ENCODE measurements at places on chromosomes 2 and 18.

- peak; percentile 56 for DNase-seq
Observed at GRCh38 chr2:202034249-202035088, 814 bp downstream of the FZD7 start.

- DNase-seq = no peak
Observed at GRCh38 chr2:239882781-239883180, 142.4 kb downstream of the NDUFA10 start.

DNA sequence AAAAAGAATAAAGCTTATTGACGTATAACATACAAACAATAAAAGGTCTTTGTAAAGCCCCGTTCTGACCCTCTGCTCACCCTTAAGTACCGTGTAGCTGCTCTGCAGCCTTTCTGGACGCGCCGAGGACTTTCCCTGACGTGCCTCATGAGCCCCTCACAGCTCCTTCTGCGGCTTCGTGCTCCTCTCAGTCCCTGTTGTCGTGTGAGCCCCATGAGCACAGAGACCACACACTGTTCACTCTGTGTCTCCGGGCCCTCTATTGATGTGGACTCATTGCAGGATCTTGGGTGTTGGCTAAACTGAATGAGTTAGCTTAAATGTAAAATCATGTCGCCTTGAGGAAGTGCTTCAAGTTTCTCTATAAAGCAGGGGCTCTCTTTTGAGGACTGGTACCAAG, 43.6 kb upstream of the INHBB start:
- DNase-seq = no peak

DNA sequence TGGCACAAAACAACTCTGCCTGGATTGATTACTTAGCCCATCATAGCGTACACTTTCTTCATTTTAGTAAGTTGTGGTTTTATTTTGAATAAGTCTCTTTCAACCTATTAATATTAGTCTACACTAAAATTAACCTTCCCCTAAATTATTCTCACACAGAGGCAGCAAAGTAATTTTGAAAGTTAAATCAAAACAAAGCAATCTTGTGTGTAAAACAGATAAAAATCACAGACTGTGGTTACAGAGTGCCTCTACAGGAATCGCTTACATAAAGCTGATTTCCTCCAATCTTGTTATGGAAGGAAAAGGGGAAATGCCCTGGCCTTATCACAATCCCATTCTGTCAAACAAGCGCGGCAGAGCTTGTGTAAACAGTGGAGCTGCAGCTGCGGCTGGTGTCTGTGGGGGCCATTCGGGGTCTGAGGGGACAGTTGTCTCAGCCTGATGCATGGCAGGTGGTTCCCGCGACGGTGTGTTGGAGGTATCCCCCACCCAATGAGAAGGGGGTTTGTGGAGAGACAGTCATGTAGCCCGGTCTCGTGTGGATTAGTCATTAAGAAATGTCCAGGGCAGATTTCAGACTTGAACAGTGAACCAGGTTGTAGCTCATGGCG, 42.1 kb downstream of the BCL2L11 start:
- no peak for DNase-seq

GRCh38 chr2:6917761-6918421, 679 bp downstream of the RNF144A start:
- DNase-seq = no peak

DNA sequence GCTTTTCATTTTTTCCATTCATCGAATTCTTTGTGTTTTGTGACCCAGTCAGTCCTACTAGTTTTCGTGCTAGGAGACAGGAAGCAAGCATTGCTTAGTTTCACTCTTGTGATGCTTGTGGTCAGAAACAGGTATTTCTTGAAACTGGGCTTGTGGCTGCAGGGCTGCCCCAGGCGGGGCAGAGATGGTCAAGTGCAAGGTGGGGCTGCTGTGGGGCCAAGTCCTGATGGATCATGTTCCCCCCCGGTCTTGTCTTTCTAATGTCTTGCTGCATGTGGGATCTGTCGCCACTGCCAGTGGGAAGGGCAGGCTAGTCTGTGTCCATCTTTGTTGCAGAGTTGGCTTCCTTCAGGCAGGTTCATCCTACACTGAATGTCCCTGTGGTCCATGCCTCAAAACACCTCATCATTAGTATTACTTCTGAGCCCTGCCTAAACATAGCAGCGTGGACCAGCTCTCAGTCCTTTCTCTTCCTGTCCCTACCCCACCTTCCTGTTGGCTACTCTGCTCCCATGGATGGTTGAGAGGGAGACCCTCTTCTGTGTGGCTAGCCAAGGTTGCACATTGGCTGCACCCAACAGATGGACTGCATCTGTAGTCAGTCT, 38.7 kb downstream of the INPP4A start:
- DNase-seq = no peak

GRCh38 chr2:234476766-234477165, 20.1 kb downstream of the ARL4C start:
- DNase-seq = no peak

- no peak for DNase-seq
Observed at GRCh38 chr2:218081063-218081462, 12.0 kb downstream of the RUFY4 start.
